ENCODE measurements at places on chromosomes 3 and 15.

DNA sequence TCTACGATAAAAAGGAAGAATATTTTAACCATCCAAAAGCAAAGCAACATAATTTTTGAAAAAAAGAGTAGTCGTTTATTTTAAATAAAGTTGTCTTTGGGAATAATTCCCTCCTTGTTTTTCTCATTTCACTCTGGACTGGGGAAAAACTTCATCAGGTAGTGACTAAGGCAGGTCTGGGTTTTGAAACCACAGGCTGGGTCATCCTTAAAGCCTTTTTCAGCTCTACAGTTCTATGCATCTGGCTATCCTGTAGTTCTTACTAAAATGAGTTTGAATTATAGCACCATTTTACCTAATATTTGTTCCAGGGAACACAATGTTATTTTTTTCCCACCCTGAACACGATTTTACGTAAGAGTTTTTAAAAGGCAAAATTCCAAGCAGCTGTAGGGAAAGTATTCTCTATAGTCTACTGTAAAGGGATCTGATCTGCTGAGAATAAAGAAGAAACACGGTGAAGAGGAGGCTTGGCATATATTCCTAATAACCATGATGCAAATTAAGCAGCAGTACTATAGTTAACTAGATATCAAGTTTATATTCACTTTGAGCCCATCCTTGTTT is 107.7 kb downstream of the OSBPL10 start:
- no peak overlapping the region for H3K4me3 ChIP-seq
- no peaks in the 10 kb centered on the region for H3K36me3 ChIP-seq
- no peaks in the 10 kb centered on the region for H3K27me3 ChIP-seq

DNA sequence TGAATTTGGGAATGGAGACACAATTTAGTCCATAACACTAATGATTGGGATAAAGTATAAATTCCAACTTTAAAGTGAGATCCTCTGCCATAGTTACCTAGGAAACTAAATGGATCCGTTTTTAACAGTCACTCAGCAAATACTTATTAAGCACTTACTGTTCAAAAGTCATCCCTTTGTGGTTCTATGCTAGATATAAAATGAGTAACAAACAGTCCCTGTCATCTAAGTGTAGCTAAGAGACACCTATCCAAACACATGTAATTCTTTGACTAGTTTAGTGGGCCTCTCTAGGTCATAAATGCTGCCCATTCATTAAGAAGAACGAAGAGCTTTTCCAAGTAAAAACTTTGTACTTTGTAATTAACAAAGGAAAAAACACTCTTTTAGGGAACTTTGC is 244.2 kb upstream of the CDIN1 start:
- H3K4me1 ChIP-seq: no peaks in the 10 kb centered on the region
- H3K36me3 ChIP-seq: no peaks in the 10 kb centered on the region
- no peak for DNase-seq
- no peak overlapping the region for H3K27ac ChIP-seq

DNA sequence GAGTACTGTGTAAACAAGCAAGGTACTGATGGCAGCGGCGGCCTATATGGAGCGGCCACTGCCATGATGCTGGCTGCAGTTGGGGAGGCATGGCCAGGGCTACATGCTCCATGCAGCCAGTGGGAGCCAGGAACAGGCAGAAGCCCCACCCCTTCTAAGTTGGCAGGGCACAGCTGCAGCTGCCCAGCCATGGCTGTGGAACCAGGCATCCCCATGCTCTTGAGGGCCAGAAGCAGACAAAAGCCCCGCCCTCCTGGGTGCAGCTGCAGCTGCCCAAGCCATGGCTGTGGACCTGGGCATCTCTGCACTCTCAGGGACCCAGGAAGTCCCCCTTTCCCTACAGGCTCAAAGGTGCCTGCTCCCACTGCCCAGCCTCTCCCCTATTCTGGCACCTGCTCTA is 150.9 kb downstream of the FMN1 start:
- H3K36me3 ChIP-seq: no peaks in the 10 kb centered on the region
- H3K4me3 ChIP-seq: no peak overlapping the region
- no peak for DNase-seq

GRCh38 chr15:89172921-89173320 is 48.5 kb downstream of the RLBP1 start:
- no peak overlapping the region for H3K27ac ChIP-seq
- DNase-seq: no peak
- H3K27me3 ChIP-seq: no peaks in the 10 kb centered on the region
- H3K36me3 ChIP-seq: peaks cover 20% of the 10 kb centered on the region
- H3K4me3 ChIP-seq: no peak overlapping the region

DNA sequence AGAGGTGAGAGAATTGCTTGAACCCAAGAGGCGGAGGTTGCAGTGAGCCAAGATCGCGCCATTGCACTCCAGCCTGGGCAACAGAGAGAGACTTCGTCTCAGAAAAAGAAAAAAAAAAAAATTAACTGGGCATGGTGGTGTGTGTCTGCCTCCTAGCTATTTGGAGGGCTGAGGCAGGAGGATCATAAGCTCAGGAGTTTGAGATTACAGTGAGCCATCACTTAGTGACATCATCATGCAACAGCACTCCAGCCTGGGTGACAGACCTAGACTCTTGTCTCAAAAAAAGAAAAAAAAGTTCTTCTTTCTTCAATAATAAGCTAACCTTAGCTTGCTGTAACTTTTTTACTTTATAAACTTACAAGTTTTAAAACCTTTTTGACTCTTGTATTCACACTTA is 99.8 kb downstream of the SLMAP start:
- no peak for DNase-seq
- no peaks in the 10 kb centered on the region for H3K27me3 ChIP-seq
- peaks cover 24% of the 10 kb centered on the region for H3K36me3 ChIP-seq
- H3K4me3 ChIP-seq: no peak overlapping the region

DNA sequence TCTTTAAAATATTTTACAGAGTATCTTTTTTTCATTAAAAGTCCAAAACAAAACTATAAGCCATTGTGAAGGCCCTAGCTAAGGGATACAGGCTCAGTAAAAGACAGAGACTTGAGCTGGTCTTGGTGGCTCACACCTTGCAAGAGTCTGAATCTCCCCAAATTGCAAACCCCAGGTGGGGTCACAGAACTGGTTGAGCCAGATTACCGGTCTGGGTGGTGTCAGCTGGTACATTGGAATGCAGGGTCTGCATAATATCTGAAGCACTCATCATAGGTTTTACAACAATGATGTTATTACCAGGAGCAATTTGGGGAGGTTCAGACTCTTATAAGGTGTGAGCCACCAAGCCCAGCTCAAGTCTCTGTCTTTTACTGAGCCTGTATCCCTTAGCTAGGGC is 201.2 kb upstream of the ARPP21 start:
- no peaks in the 10 kb centered on the region for H3K27me3 ChIP-seq
- H3K36me3 ChIP-seq: no peaks in the 10 kb centered on the region
- H3K4me3 ChIP-seq: no peak overlapping the region
- H3K4me1 ChIP-seq: no peaks in the 10 kb centered on the region

DNA sequence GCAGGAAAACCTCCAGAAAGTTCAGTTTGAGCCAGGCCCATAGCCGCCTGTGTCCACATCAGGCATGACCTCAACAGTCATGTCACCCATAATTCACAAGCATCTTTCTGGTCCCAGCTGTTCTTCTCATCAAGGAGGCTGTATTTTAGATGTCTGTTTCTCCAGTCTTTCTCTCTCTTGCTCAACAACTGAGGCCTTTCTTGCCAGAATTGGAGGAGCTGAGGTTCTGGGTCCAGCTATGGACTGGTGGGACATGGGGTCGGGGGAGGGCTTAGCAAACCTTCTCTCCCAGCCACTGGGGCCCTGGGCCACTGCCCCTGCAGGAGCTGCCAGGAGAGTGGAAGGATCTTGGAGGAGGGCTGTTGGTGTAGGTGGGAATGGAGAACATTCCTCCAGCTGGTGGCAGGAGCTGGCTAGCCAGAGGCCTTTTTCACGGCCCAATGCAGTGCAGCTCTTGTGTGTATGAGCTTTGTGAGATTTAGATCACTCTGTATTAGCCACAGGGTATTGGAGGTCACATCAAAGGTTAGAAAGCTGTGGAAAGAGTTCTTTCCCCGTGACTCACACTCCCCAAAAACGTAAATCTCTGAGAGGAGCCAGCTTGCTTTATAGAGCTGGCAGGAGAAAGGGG is 23.5 kb downstream of the MAGEF1 start:
- H3K36me3 ChIP-seq: peaks cover 4% of the 10 kb centered on the region
- no peak overlapping the region for H3K4me3 ChIP-seq
- no peak for DNase-seq
- no peaks in the 10 kb centered on the region for H3K4me1 ChIP-seq
- H3K27ac ChIP-seq: no peak overlapping the region
- peaks cover 83% of the 10 kb centered on the region for H3K27me3 ChIP-seq
